ENCODE measurements at places on chromosomes 7 and 10.

DNA sequence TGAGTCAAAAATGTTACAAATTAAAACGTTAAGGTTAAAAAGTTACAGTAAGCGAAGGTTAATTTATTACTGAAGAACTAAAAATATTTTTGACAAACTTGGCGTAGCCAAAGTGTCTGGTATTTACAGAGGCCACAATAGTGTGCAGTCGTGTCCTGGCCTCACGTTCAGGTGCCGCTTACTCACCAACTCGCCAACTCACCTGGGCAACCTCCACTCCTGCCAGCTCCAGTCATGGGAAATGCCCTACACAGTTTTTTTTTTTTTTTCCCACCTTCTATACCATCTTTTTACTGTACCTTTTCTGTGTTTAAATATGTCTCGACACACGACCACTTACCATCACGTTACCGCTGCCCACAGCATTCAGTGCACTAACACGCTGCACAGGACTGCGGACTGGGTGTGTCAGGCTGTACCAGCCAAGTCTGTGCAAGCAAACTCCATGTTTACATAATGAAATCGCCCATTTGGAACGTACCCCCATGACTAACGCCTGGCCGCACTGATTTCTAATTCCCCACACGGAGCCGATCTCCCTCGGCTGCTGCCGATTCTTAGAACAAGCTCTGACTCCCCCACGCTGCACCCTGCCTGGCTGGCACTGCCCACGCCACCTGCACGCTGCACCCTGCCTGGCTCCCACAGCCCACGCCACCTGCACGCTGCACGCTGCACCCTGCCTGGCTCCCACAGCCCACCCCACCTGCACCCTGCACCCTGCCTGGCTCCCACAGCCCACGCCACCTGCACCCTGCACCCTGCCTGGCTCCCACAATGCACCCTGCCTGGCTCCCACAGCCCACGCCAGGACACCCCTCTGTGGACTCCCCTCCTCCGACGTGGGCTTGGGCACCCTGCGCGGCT, 203.1 kb downstream of the ZMYND11 start:
- no peak for DNase-seq

- DNase-seq = no peak
These were observed 188.1 kb upstream of the TMEM72 start for GRCh38 chr10:44723082-44723481.

GRCh38 chr7:71613313-71613712, 481.4 kb downstream of the GALNT17 start:
- DNase-seq = no peak

DNA sequence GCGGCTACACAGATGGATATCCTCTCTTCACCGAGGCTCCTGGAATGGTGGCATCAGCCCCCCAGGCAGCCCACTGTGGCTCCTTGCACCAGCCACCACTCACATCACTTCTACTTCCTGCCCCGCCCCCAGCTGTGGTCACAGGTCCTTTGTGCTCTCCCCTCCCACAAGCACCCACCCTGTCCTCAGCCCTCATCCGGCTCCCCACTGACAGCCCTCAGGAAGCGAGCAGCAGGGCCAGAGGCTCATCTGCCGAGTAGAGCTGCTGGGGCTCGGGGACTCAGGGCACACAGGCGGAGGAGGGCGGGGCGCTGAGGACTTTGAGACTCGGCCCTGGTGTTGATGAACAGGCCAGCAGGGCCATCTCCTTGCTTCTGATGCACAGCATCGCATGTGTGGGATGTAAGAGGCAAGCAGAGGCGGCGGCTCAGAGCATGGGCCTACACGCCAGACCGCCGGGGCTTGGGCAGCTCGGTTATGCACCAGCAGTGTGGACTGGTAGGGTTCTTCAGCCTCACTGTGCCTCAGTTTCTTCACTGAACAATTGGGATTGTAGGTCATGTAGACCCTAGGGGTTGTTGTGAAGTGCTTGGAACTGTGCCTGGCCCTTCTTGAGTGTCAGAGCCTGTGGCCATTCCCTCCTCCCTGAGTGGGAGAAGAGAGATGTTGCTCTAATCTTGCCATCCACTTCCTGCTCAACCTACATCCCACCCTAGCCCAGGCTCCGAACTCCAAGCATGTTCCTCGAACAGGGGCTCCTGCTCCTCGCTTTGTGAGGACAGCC, at the start of gene PRF1:
TSS of gene PRF1 (minus strand) at position 77 of the 784 bp plus-strand sequence. CDS start 1,839 bp downstream, outside the sequence.
- DNase-seq = peak; percentile 61

GRCh38 chr10:73584737-73585136, 6.4 kb downstream of the USP54 start:
- DNase-seq = no peak

DNA sequence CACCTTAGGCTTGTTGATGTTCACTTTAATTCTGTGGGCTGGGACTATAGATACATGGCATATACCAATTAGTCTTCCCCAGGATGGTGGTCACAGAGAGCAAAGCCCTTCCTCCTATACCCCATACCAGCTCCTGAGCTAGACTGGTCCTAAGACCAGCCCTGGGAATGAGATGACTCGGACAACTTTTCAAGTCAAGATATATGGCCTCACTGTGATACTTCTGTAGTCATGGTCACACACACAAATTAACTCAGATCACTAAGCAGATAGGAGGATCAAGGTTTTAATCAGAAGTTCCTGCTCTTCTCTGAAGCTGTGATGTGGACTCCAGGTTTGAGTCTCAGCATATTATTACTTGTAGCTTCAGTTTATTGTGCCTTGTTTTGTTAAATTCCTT, 53.1 kb downstream of the SLK start:
- DNase-seq = no peak

- DNase-seq = no peak
These were observed 76.2 kb downstream of the RNF133 start for GRCh38 chr7:122622682-122623081.

- no peak for DNase-seq
These were observed 133.6 kb downstream of the CUBN start for GRCh38 chr10:16995867-16996529.

DNA sequence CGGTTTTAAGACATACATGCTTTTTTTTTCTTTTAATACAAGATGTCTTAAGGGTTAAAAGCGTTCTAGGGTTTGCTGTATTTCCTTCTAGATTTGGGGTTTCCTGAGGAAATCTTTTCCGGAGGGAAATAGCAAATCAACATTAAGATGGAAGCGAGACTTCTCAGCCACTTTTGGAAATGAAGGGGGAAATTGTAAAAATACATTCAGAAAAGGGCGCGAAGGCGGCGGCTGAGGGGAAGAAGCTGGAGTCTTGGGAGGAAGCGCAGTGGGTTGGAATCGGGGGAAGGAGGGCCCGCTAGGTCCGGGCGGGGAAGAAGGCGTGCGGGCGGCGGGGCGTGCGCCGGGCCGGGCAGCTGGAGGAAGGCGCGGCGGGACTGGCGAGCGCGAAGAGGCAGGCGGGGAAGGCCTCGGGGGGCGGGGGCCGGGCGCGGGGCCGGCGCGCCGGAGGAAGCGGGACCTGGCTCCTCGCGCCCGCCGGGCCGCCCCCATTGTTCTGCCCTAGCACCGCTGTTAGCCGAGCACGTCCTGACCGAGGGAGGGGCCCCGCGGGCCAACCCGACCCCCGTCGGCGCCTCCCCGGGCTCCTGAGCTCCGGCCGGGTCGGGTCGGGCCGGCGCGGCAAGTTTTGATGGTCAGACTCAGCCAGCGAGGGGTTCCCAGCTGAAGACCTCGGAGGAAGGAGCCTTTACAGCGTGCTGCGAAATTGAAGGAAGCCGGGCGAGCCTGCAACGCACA, 1.5 kb upstream of the SKIDA1 start:
- peak; percentile 77 for DNase-seq

GRCh38 chr10:119416855-119417254, 125.7 kb downstream of the RGS10 start:
- DNase-seq = peak; percentile 75

- no peak for DNase-seq
These were observed 31.6 kb downstream of the CALML5 start for GRCh38 chr10:5467634-5468255.

DNA sequence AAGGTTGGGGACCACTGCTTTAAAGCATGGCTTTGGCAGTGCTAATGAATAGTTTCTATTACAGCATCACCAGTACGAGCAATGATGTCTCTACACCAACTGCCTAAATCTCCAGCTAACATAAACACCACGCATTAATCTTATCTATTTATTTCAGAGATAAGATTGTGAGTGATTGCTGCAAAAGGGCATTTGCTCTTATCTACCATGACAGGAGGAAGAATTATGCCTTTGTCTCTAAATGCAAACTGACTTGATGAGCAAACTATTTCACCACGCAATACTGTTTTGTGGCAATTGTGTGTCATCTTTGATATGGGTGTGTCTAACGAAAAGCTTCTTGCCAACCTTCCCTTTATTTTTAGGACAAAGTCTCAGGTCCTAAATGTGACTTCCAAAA, 684.9 kb downstream of the SORCS1 start:
- DNase-seq = no peak

- DNase-seq = no peak
These were observed 117.0 kb downstream of the ALOX5 start for GRCh38 chr10:45491061-45491460.

DNA sequence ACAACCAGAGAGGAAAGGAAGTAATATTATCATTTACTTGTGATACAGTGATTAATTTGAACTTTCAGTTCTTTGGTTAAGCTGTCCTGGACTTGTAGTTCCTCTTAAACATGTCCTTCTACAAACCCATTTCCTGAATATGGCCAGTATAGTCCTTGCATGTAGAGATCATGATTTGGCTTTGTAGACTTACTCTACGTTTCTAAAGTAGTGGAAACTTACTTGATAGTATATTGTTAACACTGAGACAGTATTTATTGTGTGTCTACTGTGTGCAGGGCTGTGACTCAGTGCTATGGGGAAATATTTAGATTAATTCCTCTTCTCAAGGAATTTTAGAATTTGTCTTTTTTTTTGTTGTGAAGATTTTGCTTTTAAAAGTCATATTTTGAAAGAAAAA, 109.5 kb downstream of the NRF1 start:
- no peak for DNase-seq

DNA sequence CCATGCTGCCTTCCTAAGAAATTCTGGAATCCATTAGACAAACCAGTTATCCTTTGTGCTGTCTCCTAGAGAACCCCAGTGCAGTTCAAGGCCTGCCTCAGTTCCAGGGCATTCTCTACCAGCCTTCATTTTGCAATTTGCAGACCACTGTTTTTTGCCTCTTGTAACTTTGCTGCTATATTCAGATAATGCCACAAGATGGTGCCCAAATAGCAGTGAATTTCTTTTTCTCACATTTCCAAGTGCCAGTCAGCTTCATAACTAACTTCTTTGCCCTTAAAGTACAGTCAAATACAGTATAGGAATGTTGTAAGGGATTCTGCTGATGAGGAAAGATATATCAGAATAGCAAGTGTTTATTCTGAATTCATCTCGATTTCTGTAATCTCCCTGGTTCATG, 25.2 kb downstream of the LOXL4 start:
- DNase-seq = no peak

DNA sequence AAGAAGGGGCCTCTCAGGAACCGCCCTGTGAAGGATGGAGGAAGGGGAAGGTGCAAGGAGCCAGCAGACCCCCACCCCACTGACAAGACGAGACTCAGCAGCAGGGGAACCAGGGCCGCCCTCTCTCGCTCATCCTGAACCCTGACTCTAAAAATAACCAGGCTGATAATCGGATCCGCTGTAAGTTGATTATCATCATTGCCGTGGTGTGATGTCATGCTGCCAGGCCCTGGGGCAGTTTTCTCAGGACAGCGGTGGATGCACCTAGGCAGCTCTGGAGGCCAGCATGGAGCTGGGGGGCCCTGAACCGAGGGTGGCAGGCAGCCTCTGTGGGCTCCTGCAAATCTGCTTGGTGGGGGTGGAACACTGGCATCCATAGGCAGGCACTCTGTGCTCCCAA, 7.9 kb downstream of the RET start:
- no peak for DNase-seq

DNA sequence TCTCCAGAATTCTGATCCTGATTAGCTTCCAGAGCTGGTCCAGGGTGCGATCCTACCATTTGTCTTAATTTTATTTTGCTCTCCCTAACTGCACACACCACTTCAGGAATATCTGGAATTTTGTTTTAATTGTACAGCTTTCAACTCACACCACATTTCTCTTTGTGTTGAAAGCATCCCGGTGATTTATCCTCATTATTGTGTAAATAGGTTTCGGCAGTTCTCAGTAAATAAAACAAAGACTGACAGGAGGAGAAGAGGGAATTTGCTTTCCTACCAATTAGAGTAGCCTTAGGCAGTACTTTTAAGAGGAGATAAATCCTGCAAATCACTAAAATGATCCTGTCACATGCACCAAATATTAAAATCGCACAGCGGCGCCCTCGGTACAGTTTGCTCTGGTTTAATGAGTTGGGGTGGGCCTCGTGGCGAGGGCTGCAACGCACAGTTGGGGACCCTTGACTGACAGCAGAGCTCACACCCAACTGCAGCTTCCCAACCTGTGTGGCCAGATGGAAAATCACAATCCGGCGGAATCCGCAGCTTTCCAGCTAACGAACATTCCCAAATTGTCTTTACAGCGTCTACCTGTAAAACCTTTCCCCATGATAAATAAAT, 62.6 kb downstream of the EBF3 start:
- no peak for DNase-seq

DNA sequence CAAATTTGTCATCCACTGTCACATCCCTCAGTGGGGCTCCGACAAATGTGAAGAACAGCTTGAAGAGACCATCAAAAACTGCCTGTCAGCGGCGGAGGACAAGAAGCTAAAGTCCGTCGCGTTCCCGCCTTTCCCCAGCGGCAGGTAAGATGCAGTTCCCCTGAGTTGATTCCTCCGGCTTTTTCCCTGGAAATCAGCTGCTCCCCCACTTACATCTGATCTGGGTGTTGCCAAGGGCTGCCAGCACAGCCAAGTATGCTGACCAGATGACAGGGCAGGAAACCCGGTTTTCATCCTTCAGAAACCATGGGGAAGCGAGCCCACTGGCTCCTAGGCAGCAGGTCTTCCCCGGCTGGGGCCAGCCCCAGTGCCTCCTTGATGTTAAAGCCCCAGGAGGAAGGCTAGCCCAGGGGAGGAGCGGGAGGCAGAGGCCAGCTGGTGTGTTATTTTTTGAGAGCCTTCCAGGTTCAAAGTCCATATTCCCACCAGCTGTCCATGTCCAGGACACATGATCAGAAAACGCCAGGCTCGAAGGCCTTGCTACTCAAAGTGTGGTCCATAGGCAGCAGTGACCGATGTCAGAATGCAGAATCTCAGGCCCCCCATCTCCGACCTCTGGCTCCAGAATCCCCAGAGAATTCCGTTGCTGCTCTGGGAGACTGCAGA, 23.4 kb downstream of the AIFM2 start:
- no peak for DNase-seq

Data from mucosa of descending colon (tissue), 3 donors.